ENCODE measurements at places on chromosomes 7 and 10.

DNA sequence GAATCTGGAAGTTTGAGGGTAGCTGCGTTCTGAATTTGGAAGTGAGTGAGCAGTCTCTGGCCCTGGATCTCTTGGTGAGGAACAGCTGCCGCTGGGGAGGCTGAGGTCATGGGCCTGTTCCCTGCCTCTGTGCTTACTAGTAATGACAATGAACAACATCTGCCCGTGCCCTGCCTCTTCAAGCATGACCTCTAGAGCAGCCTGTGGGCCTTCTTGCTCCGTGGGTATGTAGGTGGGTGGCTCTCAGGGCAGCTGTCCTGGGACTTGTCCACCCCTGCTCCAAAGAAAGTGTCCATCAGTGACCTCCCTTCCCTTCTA is 186.2 kb downstream of the CXCL12 start:
- no peak for DNase-seq

DNA sequence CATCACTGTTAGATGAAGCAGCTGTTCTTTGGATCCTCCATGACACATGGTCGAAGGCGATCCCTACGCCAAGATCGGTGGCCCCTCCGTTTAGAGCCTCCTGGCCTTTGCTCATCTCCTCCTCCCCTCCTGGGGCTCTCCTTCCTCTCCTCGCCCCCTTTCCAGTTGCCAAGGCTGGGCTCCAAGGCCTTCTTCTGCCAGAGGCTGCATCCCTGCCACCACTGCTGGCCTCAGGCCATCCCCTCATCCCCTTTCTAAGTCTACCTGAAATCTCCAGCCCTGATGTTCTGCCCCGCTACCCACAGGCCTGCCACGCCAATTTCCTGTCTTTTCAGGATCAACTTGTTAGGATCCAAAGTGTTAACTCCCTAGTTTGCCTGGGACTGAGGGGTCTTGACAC is 265.1 kb upstream of the ZMIZ1 start:
- no peak for DNase-seq

GRCh38 chr10:79356104-79356503 is 8.8 kb downstream of the PPIF start:
- DNase-seq: no peak

GRCh38 chr7:84822941-84823510 is 363.8 kb downstream of the SEMA3D start:
- no peak for DNase-seq

DNA sequence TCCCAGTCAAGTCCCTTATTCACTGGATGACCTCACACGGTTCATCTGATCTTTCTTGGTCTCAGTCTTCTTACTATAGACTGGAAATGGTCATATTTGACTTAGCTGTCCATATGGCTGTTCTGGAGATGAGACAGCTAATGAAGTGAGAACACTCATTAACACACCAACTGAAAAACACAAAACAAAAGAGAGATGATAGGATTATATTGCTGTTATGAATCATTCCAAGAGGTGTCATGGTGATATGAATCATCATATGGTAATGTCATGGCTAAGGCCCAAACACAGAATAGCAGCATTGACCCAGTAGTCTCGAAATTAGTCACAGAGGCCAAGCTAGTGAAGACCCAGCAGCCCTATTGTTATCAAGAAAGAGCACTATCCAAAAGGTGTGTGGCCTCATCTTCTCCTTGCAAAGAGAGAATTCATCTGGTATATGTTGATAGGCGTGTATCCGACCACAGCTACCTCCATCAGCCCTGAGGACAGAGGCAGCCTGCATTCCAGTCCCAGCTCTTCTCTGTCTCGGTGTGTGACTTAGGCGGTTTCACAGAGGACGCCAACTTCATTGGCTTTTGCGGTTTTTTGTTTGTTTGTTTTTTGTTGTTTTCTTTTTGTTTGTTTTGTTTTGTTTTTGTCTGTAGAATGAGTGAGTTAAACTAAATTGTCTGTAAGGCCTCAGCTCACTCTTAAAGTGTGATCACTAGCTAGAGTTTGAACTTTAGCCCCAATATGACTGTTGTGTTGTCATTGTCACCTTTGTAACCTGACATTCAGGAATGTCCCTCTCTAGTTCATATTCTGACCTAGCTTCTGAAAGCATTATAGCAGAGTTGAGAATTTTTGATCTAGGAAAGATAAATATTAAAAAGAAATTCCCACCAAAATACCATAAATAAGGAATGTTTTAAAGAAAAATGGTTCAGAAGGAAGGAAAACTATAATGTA is 97.4 kb upstream of the PDCD4 start:
- DNase-seq: peak; percentile 65

GRCh38 chr10:112724404-112724991 is 225.5 kb upstream of the TCF7L2 start:
- peak; percentile 32 for DNase-seq

GRCh38 chr7:102898532-102898859 is 14.3 kb upstream of the LRRC17 start:
- DNase-seq: no peak

DNA sequence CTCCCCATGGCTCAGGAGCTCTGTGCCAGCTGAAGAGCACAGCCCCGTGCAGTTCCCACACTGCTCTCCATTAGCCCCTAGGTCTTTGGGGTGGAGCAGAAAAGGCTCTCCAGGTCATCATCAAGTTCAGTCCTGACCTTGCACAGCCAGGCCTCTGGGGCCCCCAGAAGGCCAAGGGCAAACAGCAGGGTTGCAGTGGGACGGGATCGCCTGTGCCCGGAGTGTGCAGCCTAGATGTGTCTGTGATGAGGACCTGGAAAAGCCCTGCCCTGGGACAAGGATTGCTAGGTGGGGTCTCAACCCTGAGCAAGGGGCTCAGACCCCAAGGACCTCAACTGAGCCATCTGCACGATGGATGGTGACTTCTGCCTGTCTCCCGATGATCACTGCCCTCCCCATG is 549 bp downstream of the INMT start:
- DNase-seq: no peak

GRCh38 chr10:126253611-126253998 is 134.7 kb downstream of the ADAM12 start:
- no peak for DNase-seq

DNA sequence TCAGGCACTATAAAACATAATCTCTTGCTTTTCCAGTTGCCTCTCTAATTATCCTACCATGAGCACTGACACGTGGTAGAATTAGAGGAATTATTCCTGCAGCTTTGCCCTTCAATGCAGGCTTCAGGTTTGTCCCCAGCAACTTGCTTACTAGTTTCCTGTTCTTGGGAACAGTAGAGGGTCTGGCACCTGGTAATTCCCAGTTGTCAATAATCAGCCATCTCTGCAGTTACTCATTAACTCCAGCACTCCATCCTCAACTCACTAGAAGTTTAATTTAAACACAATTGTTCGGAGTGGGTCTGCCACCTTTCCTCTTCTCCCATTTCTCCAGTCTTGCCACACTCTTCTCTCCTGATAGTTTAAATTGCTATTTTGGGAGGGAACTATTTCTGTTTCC is 324.3 kb upstream of the KIAA1217 start:
- DNase-seq: no peak

DNA sequence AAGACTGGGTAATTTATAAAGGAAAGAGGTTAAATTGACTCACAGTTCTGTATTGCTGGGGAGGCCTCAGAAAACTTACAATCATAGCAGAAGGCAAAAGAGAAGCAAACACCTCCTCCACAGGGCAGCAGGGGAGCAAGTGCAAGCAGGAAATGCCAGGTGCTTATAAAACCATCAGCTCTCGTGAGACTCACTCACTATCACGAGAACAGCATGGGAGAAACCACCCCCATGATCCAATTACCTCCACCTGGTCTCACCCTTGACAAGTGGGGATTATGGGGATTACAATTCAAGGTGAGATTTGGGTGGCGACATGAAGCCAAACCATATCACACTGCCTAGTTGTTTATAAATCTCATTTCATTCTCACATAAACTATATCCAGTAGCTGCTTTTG is 28.0 kb upstream of the CPN1 start:
- no peak for DNase-seq

GRCh38 chr7:137245890-137246289 is 97.6 kb downstream of the PTN start:
- peak; percentile 3 for DNase-seq

DNA sequence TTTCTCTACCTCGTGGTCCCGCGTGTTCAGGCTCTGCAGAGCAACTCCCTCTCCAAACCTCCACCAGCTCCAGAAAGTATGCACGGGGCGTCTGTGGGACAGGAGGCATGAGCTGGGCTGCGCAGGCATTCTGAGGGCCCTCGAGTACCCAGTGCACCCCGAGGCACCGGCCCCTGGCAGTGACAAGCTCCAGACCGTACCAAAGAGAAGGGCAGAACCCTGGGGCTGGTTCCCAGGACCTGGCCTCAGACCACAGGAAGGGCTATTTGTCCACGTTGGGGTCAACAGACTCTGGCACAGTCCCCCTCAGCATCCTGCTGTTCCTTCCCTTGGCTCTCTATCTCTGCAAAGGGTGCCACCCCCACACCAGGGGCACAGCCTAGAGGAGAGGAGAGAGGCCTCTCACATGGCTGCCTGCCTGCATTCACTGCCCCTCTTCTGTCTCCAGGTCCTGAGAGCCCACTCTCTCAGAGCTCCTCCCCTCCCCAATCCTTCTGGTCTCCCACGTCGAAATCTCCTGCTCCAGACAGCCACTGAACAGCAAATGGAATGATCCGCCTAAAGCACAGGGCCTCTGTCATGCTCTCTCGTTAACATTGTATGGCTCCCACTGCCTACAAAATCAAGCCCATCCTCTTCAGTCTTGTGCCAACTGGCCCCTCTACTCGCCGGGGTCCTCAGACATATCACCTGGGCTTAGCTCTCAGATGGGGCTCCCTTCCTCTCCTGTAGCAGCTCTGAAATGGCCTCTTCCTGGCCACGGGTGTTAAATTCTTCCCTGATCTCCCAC is 96.3 kb downstream of the OAT start:
- DNase-seq: no peak

DNA sequence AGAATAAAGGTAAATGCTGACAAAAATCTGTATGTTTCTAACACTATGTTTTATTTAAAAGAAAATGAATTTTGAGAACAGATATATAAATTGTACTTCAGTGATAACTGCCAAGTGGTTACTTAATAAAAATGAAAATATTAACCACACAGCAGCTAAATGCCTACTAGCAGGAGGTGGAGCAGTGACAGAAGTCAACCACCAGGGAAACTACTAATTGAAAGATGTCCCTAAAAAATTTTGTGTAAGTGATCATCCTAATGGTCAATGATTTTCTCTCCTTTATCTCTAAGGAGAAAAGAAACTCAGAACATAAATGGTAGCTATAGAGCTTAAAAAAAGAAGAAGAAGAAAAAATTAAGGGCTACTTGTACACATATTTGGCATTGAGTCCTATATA is 22.9 kb downstream of the WNT16 start:
- DNase-seq: no peak

DNA sequence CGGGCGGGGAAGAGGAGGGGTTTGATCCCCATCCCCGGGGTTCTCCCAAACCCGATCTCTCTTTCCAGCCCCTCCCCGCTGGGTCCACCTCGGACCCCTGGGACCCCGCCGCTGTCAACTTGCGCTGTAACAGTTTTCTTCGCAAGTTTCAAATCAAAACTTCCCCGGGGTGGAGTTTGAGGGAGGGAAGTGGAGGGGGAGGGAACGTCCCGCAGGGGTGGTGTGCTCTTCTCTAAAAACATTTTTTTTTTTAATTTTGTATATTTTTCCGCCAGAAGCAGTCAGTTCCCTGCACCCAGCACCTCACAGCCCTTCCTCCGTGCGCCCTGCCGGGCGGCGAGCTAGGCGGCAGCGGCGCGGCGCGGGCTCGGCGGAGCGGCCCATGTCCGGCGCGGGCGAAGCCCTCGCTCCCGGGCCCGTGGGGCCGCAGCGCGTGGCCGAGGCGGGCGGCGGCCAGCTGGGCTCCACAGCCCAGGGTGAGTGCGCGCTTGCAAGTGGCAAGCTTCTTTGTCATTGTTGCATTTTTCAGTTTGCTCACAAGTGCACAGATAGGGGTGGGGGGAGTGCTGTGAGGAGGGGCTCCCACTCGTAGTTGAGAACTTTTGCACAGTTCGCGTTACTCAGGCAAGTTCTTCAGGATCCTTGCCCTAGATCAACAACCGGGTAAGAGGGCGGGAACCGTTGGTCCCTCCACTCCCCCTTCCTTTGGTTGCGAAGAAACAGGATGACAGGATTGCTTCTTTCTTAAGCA is 933 bp downstream of the MDFIC start:
- peak; percentile 67 for DNase-seq

DNA sequence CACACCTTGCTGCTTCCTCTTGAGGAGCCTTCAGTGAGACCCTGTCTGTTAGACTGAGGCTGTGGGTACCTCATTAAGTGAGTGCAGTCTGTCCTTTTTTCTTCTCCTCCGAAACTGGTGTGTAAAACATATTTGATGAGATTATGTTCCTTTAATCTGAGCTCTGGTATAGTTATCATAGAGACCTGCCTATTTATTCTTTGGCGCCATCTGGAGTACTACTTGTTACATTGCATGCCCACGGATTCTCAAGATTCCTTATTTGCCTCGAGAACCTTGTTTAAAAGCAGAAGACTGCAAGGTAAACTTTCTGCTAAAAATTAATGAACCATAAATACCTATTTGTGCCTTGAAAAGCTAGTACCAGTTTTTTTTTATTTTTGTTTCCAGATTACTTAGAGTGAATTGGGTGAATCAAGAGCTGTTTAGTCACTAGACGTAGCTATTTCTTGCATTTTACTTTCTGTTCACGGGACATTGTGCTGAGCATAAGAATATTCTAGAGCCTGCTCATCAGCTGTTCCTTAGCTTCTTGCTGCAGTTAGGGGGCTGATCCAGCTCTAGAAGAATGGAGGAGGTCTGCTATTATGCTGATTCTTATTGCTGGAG is 16.9 kb upstream of the STMP1 start:
- peak; percentile 45 for DNase-seq

- no peak for DNase-seq
These were observed 56.5 kb upstream of the MPP7 start for GRCh38 chr10:28359334-28359733.

- DNase-seq: peak; percentile 31
These were observed 93.0 kb upstream of the SORCS3 start for GRCh38 chr10:104548090-104548489.

DNA sequence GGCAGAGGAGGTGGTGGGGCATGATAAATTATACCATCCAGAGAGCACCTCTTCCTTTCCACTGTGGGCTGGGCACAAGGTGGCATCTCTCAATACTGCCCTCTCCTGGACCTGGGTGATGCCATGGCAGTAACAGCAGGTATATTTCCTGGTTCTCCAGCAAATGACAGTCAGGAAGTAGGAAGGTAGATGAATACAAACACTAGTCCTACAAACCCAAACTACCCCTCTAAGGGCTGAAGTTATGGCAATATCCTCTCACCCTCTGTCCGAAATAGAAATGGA is 1004.9 kb downstream of the KCNMA1 start:
- no peak for DNase-seq

DNA sequence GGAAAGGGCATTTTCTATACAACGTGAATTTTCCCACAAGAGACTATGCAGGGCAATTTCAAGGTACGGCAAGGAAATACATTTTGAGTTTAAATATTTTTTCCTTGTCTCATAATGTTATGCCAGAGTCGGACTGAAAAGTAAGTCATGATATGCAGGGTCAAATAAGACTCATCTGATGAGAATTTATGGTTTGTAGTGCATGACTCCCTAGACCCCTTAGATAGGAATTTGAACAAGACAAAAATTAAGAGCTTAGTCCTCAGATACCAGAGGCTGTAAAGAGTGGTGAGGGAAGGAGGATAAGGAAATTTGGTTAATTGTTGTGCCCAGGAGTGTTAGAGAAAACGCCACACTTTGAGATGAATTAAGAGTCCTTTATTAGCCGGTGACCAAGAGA is 616.6 kb downstream of the XPNPEP1 start:
- DNase-seq: peak; percentile 1

- no peak for DNase-seq
These were observed 156.0 kb downstream of the PLCE1 start for GRCh38 chr10:94149702-94150101.

Measured in fibroblast of upper back skin (primary cell).